GM23338 (cell line): ENCODE measurements at places on chromosomes 11 and 22. TPM values are rescaled to one million over a fixed set of nuclear protein-coding genes. Genes with fewer than 3 reads are reported as not detected.

Gene FOLH1
- total RNA-seq, result 0.27 and 1.5 TPM in 2 replicates

DNA sequence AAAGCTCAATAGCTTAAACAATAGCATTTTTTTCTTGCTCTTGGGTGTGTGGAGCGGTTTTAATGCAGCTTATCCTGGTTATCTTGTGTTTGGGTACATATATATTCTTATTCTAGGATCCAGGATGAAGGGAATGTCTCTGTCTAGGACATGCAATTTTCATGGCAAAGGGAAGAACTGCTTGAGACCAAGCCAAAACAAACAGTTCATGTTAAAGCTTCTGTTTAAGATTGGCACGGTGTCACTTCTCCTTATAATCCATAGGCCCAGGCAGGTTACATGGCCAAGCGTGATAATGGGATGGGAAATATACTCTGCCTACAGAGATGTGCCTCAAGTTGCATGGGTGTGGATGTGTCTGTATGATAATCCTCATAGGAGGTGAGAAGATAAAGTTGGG lies 177.1 kb upstream of the PGR start:
- DNase-seq, result no peak
- H3K27ac ChIP-seq, result no peak overlapping the region
- no peaks in the 10 kb centered on the region for H3K36me3 ChIP-seq
- no peaks in the 10 kb centered on the region for H3K27me3 ChIP-seq
- no peak overlapping the region for H3K4me3 ChIP-seq

Gene SAA2
- total RNA-seq, result not detected in 2 replicates

Gene EMID1
- 13.2 and 13.4 TPM in 2 replicates for total RNA-seq
